ENCODE measurements at places on chromosomes 12 and 14. TPM values are rescaled to one million over a fixed set of nuclear protein-coding genes. Genes with fewer than 3 reads are reported as not detected.

NR2C1 gene
- 54.7 TPM for polyA plus RNA-seq

FAIM2 gene
- 3.0 TPM for polyA plus RNA-seq

SLC5A8 gene
- 37.1 TPM for polyA plus RNA-seq

METTL17 gene
- polyA plus RNA-seq: 119 TPM

TMPRSS12 gene
- polyA plus RNA-seq: 0.10 TPM

BEGAIN gene
- polyA plus RNA-seq: 1.2 TPM

DNAJC22 gene
- polyA plus RNA-seq: 19.6 TPM

DNA sequence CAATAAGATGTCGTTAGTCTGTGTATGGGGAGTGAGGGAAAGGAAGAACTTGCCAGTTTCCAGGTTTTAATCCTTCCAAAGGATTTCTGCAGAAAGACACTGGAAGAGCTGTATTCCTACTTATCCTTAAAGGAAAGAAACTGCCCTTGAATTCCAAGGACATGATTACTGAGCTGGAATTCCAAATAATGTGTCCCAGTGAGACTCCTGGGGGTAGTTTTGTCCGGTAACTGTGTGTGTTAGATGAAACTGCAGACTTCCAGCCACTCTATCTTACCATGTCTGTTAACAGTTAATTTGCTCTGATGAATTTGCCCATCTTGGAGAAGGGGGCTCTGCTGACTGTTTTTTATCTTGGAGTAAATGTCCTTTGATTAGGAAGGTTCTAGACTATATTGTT lies 33.0 kb downstream of the CKB start:
- DNase-seq: no peak

DNA sequence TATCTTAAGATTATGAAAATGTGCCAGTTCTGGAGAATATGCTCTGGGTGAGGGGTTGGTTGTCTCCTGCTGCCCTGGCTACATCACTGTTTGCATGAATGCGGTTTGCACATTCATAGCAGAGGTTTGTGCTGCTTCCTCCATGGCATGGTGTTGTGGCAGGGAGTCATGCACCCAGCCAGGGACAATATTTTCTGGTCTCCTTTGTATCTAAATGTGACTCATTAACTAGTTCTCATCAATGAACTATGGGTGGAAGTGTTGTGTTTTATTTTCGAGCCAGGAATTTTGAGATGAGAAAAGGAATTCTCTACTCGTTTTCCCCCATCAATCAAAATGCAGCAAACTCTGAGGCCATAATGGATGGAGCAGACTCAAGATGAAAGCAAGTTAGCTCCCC lies 527.3 kb downstream of the SNAPC1 start:
- DNase-seq: no peak

DNA sequence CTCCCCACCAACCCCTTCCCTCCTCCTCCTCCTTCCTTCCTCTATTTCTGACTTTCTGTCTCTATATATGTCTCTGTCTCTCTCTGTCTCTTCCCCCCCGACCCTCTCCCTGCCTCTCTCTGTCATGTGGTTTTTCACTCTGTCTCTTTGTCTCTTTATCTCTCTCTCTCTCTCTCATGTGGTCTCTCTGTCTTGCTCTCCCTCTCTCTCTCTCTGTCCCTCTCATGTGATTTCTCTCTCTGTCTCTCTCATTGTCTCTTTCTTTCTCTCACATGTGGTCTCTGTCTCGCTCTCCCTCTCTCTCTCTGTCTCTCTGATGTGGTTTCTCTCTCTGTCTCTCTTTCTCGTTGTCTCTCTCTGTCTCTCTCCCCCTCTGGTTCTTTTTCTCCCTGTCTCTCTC lies 59.3 kb downstream of the PHETA1 start:
- DNase-seq: no peak

DNA sequence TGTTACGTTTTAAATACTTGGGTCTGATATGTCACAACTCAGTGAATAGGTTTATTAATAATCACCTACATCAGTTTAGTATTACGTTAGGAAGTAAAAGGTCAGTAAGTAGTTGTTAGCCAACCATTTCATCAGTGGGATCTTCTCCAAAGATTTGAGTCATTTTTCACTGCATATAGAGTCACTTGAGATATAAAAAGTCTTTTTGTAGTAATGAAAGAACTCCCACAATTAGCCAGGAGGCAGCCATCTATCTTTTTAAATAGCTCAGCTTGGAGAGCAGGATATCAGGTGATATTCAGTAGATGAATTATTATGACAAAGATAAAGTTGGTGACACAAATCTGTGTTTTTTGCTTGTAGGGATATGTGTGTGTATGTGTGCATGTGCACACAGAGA lies 309.3 kb downstream of the PDZRN4 start:
- no peak for DNase-seq

DNA sequence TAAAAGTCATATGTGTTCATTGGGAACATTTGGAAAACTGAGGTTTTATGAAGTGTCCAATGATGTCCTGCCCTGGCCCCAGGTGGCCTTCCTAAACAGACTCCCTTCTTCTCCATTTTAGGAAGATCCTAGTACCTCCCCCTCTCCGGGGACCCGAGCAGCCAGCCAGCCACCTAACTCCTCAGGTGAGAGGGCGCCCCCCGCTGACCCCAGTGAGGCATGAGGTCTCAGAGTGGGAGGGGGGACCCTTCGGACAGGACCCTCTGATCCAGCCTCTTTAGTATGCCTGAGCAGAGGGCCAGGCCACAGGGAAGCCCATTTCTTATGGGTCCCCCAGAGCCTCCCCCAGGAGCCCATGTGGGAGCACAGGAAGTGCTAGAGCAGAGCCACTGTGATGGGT lies 23.7 kb downstream of the DEGS2 start:
- no peak for DNase-seq

DNA sequence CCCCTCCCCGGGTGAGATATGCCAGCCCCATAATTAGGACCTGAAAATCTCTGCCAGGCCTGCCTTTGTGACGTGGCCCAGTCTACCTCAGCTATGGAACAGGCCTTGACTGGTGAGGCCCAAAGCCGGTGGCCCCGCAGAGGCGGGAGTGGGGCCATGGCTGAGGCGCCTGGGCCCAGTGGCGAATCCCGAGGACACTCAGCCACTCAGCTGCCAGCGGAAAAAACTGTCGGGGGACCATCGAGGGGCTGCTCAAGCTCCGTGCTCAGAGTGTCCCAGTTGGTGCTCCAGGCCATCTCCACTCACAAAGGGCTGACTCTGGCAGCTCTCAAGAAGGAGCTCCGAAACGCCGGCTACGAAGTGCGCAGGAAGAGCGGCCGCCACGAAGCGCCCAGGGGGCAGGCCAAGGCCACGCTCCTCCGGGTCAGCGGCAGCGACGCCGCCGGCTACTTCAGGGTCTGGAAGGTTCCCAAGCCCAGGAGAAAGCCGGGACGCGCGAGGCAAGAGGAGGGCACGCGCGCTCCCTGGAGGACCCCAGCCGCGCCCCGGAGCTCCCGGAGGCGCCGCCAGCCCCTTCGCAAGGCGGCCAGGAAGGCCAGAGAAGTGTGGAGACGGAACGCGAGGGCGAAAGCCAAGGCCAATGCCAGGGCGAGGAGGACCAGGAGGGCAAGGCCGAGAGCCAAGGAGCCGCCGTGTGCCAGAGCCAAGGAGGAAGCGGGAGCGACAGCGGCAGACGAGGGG lies 21.4 kb downstream of the ZNF641 start:
- DNase-seq: no peak

DNA sequence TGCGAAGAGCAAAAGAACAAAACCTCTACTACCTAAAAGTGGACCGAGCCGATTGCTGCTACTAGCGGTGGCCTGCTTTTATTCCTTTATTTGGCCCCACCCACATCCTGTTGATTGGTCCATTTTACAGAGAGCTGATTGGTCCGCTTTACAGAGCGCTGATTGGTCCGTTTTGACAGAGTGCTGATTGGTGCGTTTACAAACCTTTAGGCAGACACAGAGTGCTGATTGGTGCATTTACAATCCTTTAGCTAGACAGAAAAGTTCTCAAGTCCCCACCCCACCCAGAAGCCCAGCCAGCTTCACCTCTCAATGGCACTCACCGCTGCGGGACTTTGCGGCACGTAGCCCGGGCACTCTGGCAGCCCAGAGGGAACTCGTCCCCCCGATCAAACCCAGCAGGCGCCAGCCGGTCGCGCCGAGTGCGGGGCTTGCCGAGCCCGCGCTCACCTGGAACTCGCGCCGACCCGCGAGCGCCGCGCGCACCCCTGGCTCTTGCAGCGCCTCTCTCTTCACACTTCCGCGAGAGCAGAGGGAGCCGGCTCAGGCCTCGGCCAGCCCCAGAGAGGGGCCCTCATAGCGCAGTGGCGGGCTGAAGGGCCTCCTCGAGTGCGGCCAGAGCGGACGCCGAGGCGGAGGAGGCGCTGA lies 8.7 kb upstream of the FGD4 start:
- DNase-seq: no peak

DNA sequence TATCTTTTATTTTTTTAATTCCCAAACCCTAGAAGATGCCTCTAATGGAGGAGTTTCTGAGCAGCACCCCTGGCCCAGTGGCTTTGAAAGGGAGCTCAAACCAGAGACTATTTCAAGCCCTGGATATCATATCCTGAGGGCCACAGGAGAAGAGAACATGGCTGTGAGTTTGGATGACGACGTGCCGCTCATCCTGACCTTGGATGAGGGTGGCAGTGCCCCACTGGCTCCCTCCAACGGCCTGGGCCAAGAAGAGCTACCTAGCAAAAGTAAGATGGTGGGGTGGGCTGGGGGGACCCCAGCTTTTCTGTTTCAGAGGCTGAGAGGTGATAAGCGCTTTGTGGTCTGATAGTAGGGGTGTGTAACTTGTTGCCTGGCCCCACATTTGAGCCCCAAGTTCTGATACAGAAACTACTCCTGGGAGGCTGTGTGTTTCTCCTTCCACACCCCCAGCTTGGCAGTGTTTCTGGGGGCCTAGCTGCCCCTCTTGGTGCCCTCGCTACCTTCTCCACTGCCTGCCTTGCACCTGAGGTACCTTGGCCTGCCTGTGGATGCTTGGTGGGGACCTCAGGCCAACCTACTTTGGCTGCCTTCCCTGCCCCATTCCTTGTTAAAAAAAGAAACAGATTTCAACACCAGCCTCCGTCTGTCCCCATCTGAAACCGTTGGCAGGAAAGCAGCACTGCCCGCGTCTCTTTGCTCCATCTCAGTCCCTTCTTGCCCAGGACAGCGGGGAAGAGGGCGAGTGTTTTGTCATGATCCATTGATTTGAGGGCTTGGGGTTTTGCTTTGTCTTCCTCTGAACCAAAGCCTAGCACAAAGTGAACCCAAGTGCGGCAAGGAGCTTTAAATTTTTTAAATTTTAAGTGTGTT lies 5.7 kb downstream of the TPCN1 start:
- DNase-seq: no peak

DNA sequence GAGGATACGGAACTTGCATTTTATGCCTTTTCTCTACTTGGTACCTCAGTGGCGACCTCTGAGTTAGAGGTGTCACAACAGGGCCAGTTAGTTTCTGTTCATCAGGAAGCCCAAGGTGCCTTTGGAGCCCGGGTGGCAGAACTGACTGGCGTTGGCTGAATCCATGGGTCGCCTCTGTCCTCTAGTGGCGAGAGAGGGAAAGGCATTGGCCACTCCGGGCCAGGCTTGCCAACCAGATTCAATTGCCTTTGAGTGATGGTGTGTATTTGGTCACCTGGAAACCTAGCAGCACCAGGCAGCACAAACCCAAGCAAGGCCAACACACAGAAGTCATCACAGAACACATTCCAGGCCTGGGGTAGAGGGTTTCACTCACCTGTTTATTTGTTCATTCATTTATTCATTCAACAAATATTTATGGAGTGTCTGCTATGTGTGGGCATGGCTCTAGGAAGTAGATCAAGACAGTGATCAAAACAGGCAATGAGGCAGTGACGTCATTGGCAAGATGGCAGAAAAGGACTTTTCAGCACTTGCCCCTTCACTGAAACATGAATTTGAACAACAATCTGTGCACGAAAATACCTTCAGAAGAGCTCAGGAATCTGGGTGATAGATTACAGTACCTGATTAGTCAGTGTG lies 40.5 kb upstream of the KCNA5 start:
- peak; percentile 41 for DNase-seq

- no peak for DNase-seq
Observed at GRCh38 chr12:122183588-122183940, 641 bp downstream of the LRRC43 start.

GRCh38 chr14:101032433-101032832 lies 128.9 kb upstream of the RTL1 start:
- no peak for DNase-seq

- no peak for DNase-seq
Observed at GRCh38 chr12:108210001-108210400, 80.9 kb downstream of the WSCD2 start.

DNA sequence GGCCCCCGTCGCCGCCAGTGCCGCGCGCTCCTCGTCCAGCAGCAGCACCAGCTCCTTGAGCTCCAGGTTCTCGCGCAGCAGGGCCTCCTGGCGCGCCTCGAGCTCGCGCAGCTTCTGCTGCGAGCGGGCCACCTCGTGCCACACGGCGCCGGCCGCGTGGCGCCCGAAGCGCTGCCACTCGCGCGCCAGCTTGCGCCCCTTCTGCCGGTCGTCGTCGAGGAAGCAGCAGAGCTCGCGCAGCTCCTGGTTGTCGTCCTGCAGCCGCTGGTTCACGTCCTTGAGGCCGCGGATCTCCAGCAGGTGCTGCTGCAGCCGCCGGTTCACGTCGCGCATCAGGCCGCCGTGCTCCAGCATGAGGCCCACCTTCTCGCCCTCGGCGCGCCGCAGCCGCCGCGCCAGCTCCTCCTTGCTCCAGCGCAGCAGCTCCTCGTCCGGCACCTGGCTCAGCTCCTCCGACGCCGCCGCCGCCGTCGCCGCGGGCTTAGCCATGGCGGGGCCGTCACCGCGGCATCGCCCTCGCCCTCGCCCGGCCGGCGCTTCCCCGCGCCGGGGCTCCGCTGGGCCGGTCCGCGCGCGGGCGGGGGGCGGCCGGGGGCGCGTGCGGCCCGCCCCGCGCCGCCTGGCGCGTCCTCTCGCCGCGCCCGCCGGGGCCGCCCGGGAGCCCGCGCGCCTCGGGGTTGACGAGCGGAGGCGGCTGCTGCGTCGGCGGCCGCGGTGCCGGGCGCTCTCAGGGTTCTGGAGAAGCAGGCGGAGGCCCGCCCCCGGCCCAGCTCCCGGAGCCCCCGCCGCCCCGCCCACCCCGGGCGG lies at the start of gene CCDC85C:
TSS of gene CCDC85C (minus strand) at position 737 of the 807 bp plus-strand sequence. CDS start at position 489, 248 bp downstream.
- no peak for DNase-seq

DNA sequence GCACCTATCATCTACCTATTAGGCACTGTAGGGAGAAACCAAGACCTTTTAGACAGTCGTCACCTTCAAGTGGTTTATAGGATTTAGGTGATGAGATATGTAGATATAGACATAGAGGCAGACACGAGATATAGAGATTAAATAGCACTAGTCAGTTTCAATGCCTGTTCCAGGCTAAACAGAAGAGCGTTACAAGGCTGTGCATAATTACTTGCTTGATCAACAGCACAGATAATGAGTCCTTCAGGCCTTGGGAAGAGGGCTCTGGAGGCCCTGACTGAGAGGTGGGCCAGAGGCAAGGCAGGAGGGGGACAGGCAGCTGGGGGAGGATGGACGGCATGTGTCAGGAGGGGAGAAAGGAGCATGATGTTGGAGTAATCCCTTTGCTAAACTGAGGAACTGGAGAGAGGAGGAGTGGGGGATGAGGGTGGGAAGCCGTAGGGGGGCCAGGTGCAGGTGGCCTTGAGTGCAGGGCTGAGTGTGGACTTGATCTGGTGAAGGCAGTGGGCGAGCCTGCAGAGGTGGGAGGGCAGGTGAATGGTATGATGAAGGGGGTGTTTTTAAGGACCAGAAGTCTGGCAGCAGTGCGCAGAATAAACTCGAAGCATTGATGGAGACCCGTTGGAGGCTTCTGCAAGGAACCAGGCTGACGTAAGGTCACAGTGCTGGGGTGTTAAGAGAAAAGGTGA lies 43.9 kb upstream of the ATP23 start:
- no peak for DNase-seq

Measured in left renal cortex interstitium (tissue), 4 donors.